ENCODE measurements at places on chromosomes 13 and 19. TPM values are rescaled to one million over a fixed set of nuclear protein-coding genes. Genes with fewer than 3 reads are reported as not detected.

DNA sequence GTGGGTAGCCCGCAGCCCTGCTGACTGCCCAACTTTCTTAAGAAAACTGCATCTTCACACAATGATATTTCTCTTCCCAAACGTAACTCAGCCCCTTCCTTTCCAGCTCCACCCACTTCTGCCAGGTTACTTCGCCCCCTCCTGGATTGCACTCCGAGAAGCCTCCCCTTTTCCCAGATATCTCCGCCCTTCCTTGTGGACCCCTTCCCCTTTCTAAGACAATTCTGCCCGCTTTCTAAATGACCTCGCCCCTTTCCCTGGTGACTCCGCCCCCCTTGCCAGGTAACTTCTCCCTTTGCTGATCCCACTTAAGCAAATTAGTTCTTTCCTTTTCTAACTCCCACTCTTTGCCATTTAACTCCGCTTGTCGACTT lies 2.6 kb downstream of the VSIG10L start:
- no peak for DNase-seq

GRCh38 chr13:82898586-82898985 lies 983.7 kb downstream of the SLITRK1 start:
- no peak for DNase-seq

Gene HAUS8
- total RNA-seq = 5.9 TPM

Gene LYL1
- 2.7 TPM for total RNA-seq

Gene ELSPBP1
- total RNA-seq = not detected

Gene COL5A3
- 6.5 TPM for total RNA-seq

- DNase-seq = no peak
Measured at GRCh38 chr13:65966991-65967451, 1263.1 kb downstream of the PCDH9 start.

Gene STARD13
- 5.2 TPM for total RNA-seq

- no peak for DNase-seq
Measured at GRCh38 chr13:23599083-23599925, 29.1 kb downstream of the TNFRSF19 start.

- no peak for DNase-seq
Measured at GRCh38 chr19:47541518-47541917, 26.7 kb upstream of the NAPA start.

GRCh38 chr19:7355151-7355820 lies 6.5 kb downstream of the ARHGEF18 start:
- no peak for DNase-seq

- no peak for DNase-seq
Measured at GRCh38 chr19:19297759-19298158, 22.6 kb downstream of the SUGP1 start.

Gene ZNF93
- 1.4 TPM for total RNA-seq

- DNase-seq = no peak
Measured at GRCh38 chr13:29482504-29482903, 113.0 kb downstream of the SLC7A1 start.

Gene F2RL3
- total RNA-seq = 0.34 TPM

Gene MAMSTR
- 38.4 TPM for total RNA-seq

Gene APOC1
- 5.7 TPM for total RNA-seq

Gene DBP
- 5.8 TPM for total RNA-seq

Gene LAIR2
- total RNA-seq = not detected

Gene GFY
- total RNA-seq = not detected

Data from psoas muscle (tissue), 8 donors.